ENCODE measurements at places on chromosomes 3 and 15.
A peak's percentile ranks its signal among the peaks of the same experiment; 100 is the strongest.

DNA sequence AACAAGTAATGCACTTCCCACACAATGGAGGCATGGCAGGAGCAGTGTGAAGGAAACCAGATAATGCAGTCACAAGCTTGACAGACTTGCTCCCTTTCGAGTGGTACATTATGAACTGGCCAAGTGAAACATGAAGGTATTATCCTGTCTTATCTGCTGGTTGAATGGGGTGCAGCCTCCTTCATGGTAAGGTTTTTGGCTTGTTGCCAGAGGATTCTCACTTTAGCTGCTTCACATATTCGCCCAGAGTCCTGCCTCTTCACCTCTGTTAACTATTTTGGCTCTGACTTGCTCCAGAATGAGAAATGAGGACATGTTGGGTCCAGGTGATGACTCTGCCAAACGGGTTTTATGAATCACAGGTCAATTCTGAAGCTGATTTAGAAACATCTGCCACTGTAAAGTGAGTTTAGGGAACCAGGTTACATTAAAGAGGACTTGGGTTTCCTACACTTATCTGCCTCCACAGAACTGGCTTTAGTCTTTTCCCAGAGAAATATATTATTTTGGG, 19.5 kb upstream of the CCDC39 start:
- no peak for DNase-seq

- DNase-seq, result no peak
These were observed 347.3 kb downstream of the ZIC1 start for GRCh38 chr3:147756476-147756875.

- DNase-seq, result no peak
These were observed 69.8 kb upstream of the WNT5A start for GRCh38 chr3:55556619-55557537.

DNA sequence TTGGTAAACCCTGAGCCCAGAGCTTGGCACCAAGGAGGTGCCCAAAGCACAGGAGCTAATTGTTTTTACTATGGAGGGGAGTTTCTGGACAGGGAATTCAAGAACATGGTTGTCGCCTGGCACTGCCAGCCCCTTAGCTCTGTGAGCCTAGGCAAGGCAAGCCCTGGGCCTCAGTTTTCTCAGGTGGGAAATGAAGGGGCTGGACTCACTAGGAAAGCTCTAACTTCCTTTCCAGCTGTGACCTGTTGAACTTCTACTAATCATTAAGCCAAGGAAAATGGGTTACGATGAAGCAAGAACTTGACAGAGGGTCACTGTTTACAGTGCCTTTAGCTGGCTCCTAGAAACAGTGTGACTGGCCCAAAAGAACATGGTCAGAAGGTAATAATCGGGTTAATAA, 277.2 kb downstream of the SHQ1 start:
- DNase-seq, result peak; percentile 11

GRCh38 chr3:48594417-48595049, 596 bp downstream of the COL7A1 start:
- DNase-seq, result no peak

GRCh38 chr15:69760890-69761568, 308.4 kb downstream of the RPLP1 start:
- DNase-seq, result peak; percentile 75

GRCh38 chr15:99916668-99917223, 183.5 kb upstream of the LYSMD4 start:
- no peak for DNase-seq

- DNase-seq, result no peak
These were observed 107.0 kb downstream of the TCF12 start for GRCh38 chr15:57025264-57025926.

DNA sequence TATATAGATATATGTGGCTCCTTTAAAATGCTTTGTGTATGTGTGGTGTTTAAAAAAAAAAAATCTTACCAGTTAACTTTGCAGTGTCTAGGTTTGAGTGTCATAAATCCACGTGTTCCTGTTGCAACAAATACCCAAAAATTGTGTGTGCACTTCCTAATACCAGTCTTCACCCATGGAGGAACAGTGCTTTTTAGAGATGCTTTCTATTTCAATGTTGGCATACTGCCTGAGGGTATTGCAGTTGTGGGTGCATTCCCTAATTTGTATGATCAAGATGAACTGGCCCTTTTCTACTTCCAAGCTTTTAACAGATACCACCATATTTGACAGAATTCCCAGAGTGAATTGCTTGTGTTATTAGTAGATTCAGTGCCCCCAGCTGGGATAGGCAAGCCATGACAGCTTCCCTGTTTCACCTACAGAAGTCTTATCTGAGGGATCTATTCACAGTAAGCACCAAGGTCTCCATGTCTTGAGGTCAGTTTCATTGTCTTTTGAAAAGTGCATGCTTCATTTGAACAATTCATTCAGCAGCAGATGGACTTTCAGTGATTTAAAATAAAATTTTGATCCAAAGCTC, 68.9 kb upstream of the GOLGA6B start:
- peak; percentile 30 for DNase-seq

DNA sequence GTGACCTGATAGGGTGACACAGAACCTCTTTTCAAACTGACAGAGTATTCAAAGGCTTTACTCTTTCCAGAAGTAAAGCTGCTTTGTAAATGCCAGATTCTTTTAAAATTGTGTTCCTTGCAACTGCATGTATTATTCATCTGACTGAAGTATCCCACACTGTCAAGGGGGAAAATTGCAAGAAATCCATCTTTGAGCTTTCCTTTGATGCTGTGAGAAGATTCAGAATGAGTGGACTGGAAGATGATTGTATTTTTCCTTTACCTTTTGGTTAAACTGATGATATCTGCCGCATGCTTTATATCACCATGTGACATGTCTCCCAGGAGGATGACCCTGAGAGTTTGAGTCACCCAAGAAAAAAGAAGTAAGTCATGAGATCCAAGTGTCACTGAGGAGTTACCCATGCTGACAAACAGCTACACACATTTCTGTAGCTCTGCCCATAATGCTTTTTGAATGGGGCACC, 250.8 kb upstream of the CBLB start:
- DNase-seq, result no peak

GRCh38 chr15:96093063-96093462, 237.4 kb upstream of the NR2F2 start:
- DNase-seq, result no peak

DNA sequence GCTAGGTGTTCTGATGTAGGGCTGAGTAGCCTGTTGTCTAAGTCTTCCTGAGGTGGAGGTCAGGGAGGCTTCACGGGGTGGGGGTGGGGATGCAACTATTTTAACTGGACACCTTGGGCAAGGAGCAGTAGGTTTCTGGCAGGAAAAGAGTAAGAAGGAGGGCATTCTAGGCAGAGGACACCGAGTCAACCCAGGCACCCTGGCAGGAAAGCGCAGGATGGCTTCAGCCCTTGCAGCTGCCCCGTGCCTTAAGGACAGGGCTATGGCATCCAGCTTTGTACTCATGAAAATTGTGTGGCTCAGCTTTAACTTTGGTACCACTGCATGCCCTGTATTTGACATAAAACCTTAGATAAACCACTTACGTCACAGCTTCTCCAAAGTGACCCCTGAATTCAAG, 6.4 kb upstream of the FILIP1L start:
- no peak for DNase-seq

- DNase-seq, result no peak
These were observed 891 bp upstream of the NR1D2 start for GRCh38 chr3:23944007-23944783.

DNA sequence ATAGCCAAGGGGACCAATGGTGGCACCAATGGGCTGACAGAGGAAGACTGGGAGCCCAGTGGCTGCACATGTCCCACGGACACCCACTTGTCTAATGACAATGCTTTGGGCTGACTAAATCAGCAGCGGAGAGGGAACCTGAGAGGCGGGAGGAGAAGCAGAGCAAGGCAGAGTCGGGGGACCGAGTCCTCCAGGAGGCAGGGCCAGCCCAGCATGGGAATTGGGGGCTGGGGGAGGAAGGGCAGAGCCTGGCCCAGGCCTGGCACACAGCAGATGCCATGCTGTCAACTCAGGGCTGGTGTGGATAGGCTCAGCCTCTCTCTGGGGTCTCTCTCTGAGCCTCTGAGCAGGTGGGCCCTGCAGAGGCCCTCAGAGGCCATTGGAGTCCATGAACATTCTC, 78.4 kb upstream of the KLF13 start:
- DNase-seq, result no peak

GRCh38 chr3:170499562-170500156, 81.0 kb downstream of the CLDN11 start:
- peak; percentile 39 for DNase-seq

GRCh38 chr15:50182219-50183013, 420 bp downstream of the SLC27A2 start:
- DNase-seq, result peak; percentile 28

GRCh38 chr3:189084620-189085019, 87.2 kb upstream of the TPRG1 start:
- no peak for DNase-seq

GRCh38 chr3:133881492-133881891, 14.2 kb downstream of the RAB6B start:
- DNase-seq, result no peak

All from ACHN (cell line).